ENCODE measurements at places on chromosomes 1 and 21. TPM values are rescaled to one million over a fixed set of nuclear protein-coding genes. Genes with fewer than 3 reads are reported as not detected.

The ARID1A gene
- 37.4 TPM for total RNA-seq

The HSD3B2 gene
- total RNA-seq, result not detected

The OR2M5 gene
- not detected for total RNA-seq

The SYT2 gene
- not detected for total RNA-seq

The DENND2C gene
- 4.5 TPM for total RNA-seq

DNA sequence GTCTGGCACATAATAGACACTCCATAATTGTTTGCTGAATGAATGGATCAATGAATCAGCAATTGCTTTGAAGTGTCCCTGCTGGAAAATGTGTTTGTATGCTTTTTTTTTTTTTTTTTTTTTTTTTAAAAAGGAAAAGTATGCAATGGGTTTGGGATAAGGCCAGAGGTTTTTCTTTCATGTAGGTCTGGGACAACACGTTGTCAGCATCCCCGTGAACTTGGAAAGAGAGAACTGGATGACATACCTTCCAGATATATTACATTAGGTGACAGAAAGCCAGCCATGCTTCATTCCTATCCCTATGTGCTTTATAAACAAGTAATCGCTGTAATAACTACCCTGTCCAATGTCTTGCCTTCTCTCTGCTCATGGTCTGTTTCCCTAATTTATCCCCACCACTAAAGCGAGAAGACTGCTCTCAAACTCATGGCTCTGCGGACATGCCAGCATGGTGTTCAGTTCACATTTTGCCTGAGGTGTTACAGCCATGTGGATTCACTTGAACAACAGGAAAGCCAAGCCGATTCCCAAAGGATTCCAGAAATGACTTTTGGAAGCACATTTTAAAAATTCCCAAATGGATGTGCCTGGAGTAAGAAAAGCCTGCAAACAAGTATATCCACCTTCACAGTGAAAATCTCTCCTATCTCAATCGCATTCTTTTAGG lies 34.8 kb upstream of the GREM2 start:
- no peak for DNase-seq
- H3K27ac ChIP-seq, result no peak overlapping the region
- H3K27me3 ChIP-seq, result no peaks in the 10 kb centered on the region
- no peak overlapping the region for H3K4me3 ChIP-seq
- no peaks in the 10 kb centered on the region for H3K36me3 ChIP-seq

- no peaks in the 10 kb centered on the region for H3K27me3 ChIP-seq
- H3K4me3 ChIP-seq, result no peak overlapping the region
- no peaks in the 10 kb centered on the region for H3K36me3 ChIP-seq
- no peak for DNase-seq
Observed at GRCh38 chr1:183293241-183293640, 107.2 kb downstream of the LAMC2 start.

DNA sequence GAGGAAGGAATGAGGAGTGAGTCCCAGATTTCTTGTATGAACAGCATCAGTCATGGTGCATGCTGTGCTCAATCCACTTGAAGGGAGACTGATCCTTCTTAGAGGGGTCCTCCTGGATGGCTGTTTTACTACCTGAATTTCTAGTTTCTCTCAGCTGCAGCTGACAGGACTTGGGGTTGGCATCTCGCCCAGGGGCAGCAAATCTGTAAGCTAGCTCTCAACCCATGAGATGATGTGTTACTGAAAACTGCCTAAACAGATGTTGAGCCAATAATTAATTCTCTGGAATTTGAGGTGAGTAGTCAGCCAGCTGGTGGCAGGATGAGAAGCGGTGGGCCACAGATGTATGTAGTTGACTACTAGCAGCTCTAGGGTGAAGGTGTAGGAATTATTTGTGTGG lies 19.6 kb downstream of the BACH1 start:
- H3K36me3 ChIP-seq, result no peaks in the 10 kb centered on the region
- H3K27ac ChIP-seq, result no peak overlapping the region
- H3K4me1 ChIP-seq, result no peaks in the 10 kb centered on the region
- no peak for DNase-seq
- H3K4me3 ChIP-seq, result no peak overlapping the region

DNA sequence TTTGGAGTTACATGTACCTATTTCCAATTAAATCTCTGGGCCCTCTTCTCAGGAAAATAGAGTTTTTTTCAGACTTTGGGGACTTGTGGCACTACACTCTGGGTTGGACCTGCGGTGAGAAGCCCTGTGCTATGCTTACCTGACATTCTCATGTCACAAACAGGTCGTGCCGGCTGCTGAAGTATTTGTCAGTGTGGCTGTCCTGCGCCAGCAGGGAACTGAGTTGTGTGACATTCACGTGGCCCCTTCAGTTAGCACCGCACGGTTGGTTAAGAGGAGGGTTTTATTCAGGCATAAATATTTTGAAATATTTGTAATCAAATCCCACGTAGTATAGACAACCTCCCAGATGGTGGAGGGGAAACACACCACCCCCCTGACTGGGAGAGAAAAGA lies 6.3 kb upstream of the COL6A2 start:
- no peaks in the 10 kb centered on the region for H3K36me3 ChIP-seq
- H3K27ac ChIP-seq, result peak overlapping the region; percentile 99
- peaks cover 18% of the 10 kb centered on the region for H3K4me1 ChIP-seq
- peak; percentile 28 for DNase-seq
- H3K27me3 ChIP-seq, result no peaks in the 10 kb centered on the region
- peak overlapping the region; percentile 19 for H3K4me3 ChIP-seq

DNA sequence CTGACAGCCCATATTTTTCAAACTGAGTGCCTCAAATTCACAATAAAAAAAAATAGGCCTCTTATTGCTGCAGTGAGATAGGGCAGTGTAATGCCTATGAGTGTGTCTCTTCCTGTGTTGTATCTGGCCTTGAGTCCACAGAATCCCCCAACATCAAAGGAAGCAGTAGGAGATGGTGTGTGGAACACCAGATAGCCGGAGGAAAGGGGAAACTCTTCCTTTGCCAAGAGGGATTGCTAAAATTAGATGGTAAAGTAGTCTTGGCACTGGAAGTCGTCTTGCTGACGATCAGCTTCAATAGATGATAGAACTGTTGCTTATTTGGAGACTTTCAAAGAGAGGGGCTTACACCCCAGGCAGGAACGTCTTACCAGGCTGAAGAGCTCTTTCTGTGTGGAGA lies 51.8 kb downstream of the RUNX1 start:
- no peak overlapping the region for H3K27ac ChIP-seq
- DNase-seq, result no peak
- H3K4me1 ChIP-seq, result no peaks in the 10 kb centered on the region
- no peaks in the 10 kb centered on the region for H3K36me3 ChIP-seq

DNA sequence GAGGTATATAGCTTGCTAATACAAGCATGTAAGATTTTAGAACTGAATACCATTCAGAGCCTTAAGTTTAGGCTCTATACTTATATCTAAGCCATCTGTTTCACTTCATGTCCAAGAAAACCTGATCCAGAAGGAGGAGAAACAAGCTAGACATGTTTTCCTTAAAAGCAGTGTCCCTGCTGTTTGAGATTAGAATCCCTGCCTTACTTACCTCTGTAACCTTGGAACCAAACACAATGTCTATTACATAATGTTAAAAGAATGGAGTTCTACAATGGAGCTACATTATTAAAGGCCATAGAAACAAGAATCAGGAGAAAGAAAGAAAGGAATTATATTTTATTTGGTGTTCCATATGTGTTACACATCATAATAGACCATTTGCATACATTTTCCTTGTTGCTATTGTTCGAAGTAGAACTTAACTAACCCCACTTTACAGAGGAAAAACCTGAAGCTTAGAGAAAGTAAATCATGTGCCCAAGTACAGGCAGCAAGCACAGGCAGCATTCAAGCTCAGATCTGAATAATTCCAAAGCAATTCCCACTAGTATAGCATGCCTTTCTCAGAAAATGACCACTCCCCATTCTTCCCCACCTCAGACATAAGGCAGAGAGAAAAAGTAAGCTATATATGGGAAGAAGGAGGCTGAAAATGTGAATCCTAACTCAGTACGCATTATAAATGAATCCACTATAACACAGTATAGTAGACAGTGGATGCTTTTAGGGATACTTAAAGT lies 380.1 kb upstream of the SPAG17 start:
- no peaks in the 10 kb centered on the region for H3K4me1 ChIP-seq
- H3K36me3 ChIP-seq, result no peaks in the 10 kb centered on the region
- H3K27me3 ChIP-seq, result no peaks in the 10 kb centered on the region
- H3K27ac ChIP-seq, result no peak overlapping the region
- H3K4me3 ChIP-seq, result no peak overlapping the region

GRCh38 chr1:8595941-8596340 lies 221.5 kb downstream of the RERE start:
- H3K4me1 ChIP-seq, result no peaks in the 10 kb centered on the region
- H3K27me3 ChIP-seq, result no peaks in the 10 kb centered on the region
- no peak for DNase-seq
- no peak overlapping the region for H3K4me3 ChIP-seq

GRCh38 chr1:106926803-106927582 lies 129.5 kb upstream of the PRMT6 start:
- no peaks in the 10 kb centered on the region for H3K4me1 ChIP-seq
- DNase-seq, result no peak
- no peak overlapping the region for H3K27ac ChIP-seq
- H3K4me3 ChIP-seq, result no peak overlapping the region
- no peaks in the 10 kb centered on the region for H3K36me3 ChIP-seq

DNA sequence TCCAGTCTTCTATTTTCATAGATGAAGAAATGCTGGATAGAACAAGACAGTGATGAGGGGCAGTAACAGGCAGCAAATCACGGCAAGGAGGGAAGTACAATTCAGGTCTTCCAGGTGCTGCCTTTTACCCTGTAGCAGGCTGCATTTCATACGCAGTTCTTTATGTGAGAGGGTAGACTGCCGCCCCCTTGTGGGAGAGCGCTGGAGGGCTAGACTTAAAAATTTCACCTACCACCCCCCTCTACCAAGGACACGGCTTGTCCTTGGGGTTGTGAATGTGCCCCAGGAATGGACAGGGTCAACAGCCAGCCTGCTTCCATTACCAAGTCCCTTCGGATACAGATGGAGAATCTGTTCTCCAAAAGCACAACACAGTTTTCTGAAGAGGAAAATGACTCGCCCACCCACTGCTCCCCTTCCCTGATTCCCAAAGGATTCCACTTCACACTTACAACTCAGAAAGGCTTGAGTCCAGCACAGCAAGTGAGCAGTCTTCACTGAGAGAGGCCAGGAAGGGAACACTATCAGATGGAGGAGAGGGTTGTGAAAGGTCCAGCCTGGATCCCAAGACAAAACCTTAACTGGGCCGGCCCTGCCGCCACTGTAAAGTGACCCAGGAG lies 7.4 kb downstream of the WDR77 start:
- H3K27ac ChIP-seq, result no peak overlapping the region
- DNase-seq, result no peak
- H3K4me1 ChIP-seq, result no peaks in the 10 kb centered on the region
- H3K4me3 ChIP-seq, result no peak overlapping the region
- no peaks in the 10 kb centered on the region for H3K27me3 ChIP-seq

DNA sequence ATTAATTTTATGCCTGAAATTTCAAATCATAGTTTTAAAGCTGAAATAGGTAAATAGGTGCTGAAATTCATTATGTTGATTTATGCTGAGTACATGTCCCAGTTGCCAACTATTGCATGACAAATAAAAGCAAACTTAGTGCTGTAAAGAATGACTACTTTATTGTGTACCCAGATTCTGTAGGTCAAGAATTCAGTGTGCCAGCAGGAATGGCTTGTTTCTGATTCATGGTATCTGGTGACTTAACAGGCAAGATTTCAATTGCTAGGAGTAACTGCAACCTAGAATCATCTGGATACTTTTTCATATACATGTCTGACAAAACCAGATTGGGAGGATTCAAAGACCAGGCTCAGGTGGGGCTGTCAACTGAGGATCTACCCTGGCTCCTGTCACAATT lies 678.4 kb upstream of the ADAMTS5 start:
- no peak overlapping the region for H3K27ac ChIP-seq
- H3K4me3 ChIP-seq, result no peak overlapping the region
- no peaks in the 10 kb centered on the region for H3K4me1 ChIP-seq
- no peaks in the 10 kb centered on the region for H3K36me3 ChIP-seq
- H3K27me3 ChIP-seq, result no peaks in the 10 kb centered on the region

GRCh38 chr1:96641282-96641681 lies 80.3 kb upstream of the PTBP2 start:
- no peak for DNase-seq
- H3K4me3 ChIP-seq, result no peak overlapping the region
- no peaks in the 10 kb centered on the region for H3K36me3 ChIP-seq
- H3K27ac ChIP-seq, result no peak overlapping the region
- H3K4me1 ChIP-seq, result no peaks in the 10 kb centered on the region

- no peaks in the 10 kb centered on the region for H3K27me3 ChIP-seq
- H3K36me3 ChIP-seq, result no peaks in the 10 kb centered on the region
- no peak within 1 kb of the TSS for H3K4me3 ChIP-seq
- H3K4me1 ChIP-seq, result no peaks in the 10 kb centered on the region
- no peak within 1 kb of the TSS for H3K27ac ChIP-seq
Observed at GRCh38 chr1:158754420-158754819, at the start of gene OR6K6. TSS of gene OR6K6 (plus strand) at chr1:158754720. CDS start at chr1:158754888, 168 bp downstream.

- no peaks in the 10 kb centered on the region for H3K27me3 ChIP-seq
- H3K4me3 ChIP-seq, result no peak overlapping the region
Observed at GRCh38 chr21:34715518-34715917, 46.7 kb downstream of the CLIC6 start.

DNA sequence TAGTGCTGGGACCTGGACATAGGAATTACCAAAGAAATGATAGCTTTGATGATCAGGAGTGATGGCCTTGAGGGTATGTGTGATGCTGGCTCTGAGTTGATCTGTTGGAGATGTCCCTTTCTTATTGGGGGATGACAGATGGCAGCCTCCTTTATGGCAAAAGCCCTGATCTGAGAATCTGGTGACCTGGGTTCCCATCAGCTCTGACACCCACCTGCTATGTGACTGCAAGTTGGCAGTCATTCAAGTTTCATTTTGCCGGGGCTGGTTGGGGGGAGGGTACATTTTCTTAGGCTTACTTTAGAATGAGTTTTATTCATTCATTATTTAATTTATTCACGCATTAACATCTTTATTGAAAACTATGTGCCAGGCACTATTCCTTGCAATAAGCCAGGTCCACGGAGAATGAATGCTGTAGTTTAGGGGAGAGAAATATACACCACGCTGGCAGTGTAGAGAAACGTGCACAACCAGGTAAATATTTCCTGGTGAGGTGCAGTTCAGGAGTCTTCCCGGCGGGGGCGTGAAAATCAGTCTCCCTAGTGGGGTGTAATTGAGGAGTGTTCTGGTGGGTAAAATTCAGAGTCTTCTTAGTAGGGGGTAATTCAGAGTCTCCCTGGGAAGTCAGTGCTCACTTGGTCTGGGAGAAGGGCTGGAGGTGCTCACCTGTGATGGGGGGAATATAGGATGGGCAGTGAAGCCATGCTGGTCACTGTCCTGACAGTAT lies 401.3 kb downstream of the CAMTA1 start:
- H3K27ac ChIP-seq, result no peak overlapping the region
- H3K4me3 ChIP-seq, result no peak overlapping the region
- no peaks in the 10 kb centered on the region for H3K27me3 ChIP-seq
- H3K4me1 ChIP-seq, result no peaks in the 10 kb centered on the region

GRCh38 chr1:29271724-29272123 lies 35.4 kb downstream of the PTPRU start:
- DNase-seq, result peak; percentile 43
- no peaks in the 10 kb centered on the region for H3K36me3 ChIP-seq

DNA sequence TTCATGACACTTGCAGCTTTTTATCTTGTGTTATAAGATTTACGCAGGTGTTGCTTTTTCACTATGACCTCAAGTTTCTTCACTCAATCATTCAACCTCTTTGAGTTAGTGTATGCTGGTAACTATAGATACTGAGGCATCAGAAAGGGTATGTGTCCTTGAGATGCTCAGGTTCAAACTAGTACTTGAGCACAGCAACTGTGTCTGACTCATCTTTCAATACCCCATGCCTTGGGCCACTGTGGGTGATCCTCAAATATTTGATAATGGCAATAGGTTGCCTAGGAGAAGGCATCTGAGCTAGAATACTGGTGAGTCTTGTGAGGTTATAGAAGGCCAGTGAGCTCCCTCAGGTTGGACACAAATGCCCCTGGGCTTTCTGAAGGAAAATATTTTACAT lies 88.1 kb upstream of the SPATA6 start:
- H3K27ac ChIP-seq, result no peak overlapping the region
- no peaks in the 10 kb centered on the region for H3K27me3 ChIP-seq
- DNase-seq, result no peak
- H3K36me3 ChIP-seq, result no peaks in the 10 kb centered on the region
- H3K4me1 ChIP-seq, result no peaks in the 10 kb centered on the region

All from uterus (tissue), 4 donors.